NCI-H226 (cell line): ENCODE measurements at places on chromosomes 2 and 18.
A peak's percentile ranks its signal among the peaks of the same experiment; 100 is the strongest.

GRCh38 chr2:17479875-17480274 lies 38.4 kb downstream of the RAD51AP2 start:
- no peak for DNase-seq

GRCh38 chr2:205872716-205873115 lies 190.4 kb downstream of the NRP2 start:
- DNase-seq, result no peak

DNA sequence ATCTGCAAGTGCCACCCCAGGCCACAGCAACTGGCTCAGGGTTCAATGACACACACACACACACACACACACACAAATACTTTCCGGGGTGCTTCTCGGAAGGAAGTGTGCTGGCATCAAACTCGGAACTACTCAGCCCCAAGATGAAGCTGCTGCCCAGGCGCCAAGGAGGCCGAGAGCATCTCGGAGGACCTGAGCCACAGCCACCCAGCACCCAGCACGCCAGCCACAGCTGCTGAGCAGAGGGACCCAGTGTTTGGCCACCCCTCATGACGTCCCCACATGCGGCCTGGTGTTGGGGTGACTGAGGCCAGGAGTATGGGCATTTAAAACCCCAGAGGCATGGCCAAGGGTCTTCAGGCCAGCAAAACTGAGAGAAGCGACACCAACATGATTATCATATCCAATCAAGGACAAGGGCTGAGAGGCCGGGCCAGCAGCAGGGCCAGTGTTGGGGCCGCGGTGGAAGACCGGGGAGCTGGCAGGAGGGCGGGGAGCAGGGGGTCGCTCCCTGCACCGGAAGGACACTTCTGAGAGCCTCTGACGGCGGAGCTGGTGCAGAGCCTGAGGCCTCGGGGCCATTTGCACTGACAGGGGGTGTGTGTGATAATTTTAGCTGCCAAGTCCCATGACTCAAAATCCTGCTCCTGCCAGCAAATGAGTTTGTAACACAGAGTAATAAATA lies 61.8 kb downstream of the BIN1 start:
- no peak for DNase-seq

DNA sequence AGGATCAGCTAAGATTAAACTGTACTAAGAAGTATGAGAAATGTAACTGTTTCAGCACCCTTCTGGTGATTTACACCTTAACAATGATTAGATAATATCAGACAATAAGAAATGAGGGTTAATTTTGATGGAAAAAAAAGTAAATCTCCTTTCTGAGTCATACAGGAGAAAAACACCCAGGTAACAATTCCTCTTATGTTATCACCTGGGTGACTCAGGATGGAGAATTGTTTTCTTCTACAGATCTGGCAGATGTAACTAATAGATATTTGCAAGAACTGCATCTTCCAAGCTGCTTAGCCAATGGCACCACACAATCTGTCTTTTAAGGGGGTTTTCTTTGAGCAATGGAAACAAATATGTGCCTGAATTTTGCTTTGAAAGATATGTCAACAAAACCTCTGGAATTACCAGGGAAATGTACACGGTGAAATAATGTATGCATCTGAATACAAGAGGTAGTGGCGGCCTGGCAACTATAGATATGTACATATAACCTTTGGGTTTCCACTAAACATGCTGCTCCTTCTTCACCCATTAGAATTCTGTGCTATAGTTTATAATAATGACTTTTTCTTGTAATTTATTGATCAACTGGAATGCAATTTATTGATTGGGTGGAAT lies 407.9 kb downstream of the CPS1 start:
- no peak for DNase-seq

DNA sequence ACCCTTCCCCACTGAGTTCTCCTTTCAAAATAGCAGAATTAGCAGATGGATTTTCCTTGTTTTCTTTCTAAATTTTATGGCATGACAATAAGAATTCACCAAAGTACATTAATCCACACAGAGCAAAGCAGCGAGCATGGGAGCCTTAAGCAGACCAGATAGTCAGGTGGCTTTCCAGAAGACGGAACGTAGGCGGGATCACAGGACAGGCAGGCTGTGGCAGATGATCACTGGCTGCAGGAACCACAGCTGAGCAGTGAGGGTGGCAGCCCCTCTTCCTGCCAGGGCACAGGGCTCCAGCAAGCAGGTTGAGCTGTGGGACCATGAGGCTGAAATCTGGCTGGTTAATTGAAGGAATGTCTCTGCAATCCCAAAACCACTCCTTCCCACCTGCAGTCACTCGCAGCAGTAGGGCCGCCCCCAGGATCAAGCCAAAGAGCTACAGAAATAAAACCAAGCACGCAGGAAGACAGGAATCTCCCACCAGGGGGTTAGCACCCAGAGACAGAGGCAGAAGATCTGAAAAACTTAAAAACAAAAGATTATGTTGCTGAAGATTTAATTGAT lies 259.9 kb downstream of the EIPR1 start:
- DNase-seq, result no peak

DNA sequence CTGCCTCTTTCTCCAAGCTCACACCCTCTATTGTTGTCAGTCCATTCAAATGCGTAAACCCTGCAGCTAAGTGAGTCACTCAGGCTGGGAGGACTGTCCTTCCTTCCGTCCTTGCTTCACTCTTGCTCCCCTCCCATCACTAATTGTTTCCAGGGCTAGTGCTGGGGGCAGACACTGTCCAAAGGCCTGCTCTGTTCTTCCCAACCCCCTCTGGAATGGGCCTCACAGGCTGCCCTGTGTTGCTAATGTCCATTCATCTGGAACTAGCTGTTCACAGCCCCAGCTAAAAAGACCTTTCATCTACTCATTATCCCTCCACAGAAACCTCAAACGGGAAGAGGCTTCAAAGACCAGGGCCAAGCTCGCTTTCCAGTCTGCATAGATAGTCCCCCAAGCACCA lies 31.9 kb upstream of the NRP2 start:
- DNase-seq, result no peak

GRCh38 chr2:223475901-223476300 lies 126.3 kb downstream of the SCG2 start:
- no peak for DNase-seq

DNA sequence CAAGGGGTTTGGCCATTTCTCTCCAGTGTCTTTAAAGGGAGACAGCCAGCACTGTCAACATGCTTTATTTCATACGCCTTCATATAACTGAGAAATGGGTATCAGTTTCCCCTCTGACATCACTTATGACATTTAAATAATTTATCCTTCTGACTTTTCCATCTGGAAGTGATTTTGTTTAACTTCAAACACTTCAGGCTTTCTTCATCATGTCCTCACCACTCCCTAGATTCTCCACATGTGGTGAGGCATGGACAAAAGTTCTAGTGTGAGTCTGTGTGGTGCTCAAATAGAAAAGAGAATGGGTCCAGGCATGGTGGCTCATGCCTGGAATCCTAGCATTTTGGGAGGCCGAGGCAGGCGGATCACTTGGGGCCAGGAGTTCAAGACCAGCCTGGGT lies 158.6 kb downstream of the TXNL1 start:
- DNase-seq, result no peak

DNA sequence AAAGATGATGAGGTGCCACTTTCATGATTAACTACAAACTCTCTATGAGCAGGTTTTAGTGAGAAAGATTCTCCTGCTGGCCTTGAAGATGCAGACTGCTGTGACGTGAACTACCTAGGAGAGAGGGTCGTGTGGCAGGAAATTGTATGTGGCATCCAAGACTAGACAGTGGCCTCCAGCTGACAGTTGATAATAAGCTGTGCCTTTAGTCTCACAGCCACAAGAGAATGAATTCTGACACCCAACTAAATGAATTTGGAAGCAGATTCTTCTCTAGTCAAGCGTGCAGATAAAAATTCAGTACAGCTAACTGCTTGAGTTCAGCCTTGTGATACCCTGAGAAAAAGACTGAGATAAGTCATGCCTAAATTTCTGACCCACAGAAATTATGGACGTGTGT lies 169.0 kb upstream of the COL3A1 start:
- no peak for DNase-seq

- no peak for DNase-seq
Observed at GRCh38 chr2:145957929-145958328, 1438.0 kb upstream of the ZEB2 start.

- DNase-seq, result no peak
Observed at GRCh38 chr18:45940724-45941123, 26.4 kb downstream of the EPG5 start.

DNA sequence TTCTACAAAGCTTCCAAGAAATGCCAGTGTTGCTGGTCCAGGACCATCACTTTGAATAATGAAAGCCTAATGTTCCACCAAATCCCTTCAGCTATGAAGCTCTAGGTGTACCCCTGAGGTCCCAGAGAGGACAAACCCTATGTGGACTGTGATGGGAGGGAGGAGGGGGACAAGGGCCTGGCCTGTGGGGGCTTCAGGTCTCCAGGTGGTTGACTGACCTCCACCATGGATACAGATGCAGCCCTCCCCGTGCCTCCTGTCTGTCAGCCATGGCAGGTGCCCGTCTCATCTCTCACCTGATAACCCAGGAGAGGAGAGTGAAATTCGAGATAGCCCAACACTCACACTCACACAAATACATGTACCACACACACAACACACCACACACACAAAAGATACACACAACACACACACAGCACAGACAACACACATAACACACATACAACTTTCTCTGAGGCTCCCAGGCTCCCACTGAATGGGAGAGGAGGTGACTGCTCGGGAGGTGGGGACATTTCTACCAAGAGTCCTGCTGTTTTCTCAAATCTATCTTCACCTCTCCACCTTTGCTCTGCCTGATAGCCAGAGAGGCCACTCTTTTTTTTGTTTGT lies 12.8 kb upstream of the RHOB start:
- DNase-seq, result no peak

DNA sequence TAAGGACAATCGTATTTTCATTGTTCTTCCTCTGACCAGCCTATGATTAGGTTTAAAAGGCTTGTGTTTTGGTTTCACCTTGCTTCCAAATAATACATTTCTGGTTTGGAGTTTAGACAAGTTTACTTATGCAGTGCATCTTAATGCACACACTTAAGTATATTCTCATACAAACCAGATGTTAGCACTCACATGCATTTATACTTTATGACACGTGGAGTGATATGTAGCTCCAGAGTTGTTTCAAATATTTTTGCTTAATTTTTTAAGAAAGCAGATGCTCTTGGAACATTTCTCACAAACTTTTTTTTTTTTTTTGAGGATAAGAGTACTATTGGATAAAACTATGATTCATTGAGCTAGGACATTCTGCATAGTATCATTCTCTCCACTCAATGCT lies 109.9 kb downstream of the PDE1A start:
- DNase-seq, result no peak

GRCh38 chr2:189674374-189675112 lies at the start of gene ANKAR:
ANKAR (plus strand) TSS chr2:189674670; CDS start chr2:189676491, 1,821 bp downstream.
- DNase-seq, result peak; percentile 86

GRCh38 chr2:57698935-57699449 lies 347.6 kb upstream of the VRK2 start:
- DNase-seq, result no peak

GRCh38 chr2:66452214-66452613 lies 17.3 kb downstream of the MEIS1 start:
- no peak for DNase-seq

- DNase-seq, result no peak
Observed at GRCh38 chr2:233323851-233324250, 16.2 kb downstream of the SAG start.

DNA sequence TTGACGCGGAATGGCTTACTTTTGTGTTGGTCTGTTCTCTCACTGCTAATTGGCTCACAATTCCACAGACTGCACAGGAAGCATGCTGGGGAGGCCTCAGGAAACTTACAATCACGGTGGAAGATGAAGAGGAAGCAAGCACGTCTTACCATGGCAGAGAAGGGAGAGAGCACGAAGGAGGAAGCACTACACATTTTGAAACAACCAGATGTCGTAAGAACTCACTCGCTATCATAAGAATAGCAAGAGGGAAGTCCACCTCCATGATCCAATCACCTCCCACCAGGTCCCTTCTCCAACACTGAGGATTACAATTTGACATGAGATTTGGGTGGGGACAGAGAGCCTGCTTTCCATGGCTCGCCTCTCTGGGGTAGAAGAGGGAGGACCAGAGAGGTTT lies 106.2 kb downstream of the KCNF1 start:
- DNase-seq, result no peak
